ENCODE measurements at places on chromosomes 7 and 10. TPM values are rescaled to one million over a fixed set of nuclear protein-coding genes. Genes with fewer than 3 reads are reported as not detected.

- no peak for DNase-seq
Measured at GRCh38 chr10:122571892-122572291, 11.3 kb downstream of the DMBT1 start.

The GNGT1 gene
- total RNA-seq = not detected

The SP8 gene
- not detected for total RNA-seq

- DNase-seq = no peak
Measured at GRCh38 chr10:123689880-123690279, 23.7 kb downstream of the GPR26 start.

DNA sequence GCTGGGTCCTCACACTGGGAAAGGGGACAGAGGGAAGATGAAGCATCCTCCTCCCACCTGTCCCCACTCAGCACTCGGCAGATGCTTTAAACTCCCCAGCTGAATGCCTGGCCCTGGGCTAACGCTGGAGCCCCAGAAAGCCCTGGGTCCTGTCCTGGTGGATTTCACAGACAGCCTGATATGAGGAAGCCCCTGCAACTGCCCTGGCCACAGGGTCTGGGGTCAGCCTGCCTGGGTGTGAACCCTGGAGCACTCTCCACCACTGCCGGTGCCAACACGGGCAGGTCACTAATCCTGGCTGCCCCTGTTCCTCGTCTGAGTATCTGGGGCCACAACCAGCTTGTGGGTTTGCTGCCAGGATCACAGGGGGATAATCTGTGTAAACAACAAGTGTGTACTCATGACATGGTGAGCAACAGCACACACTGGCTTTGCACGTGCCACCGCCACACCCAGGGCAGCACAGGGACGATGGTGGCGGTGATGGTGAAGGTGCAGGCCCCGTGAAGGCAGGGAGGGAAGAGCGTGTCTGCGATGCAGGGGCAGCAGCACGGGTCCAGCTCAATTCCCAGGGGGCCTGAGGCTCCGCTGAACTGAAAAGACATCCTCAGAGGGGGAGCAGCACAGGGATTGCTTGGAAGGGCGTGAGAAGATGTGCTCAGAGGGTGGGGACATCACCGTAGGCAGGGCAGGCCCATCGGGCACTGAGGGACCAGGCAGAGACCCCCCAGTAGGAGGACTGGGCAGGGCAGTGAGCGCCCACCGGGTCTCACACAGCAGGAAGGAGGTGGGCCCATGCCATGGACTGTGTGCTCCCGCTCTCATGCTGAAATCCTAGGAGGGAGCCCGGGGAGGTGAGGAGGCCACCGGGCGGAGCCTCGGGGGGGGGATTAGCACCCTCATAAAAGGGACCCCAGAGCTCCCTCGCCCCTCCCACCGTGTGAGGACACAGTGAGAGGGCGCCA, 238.7 kb downstream of the MAD1L1 start:
- no peak for DNase-seq

The TFAM gene
- total RNA-seq = 35.2 TPM

- DNase-seq = no peak
Measured at GRCh38 chr10:130479926-130480325, 343.7 kb downstream of the GLRX3 start.

- DNase-seq = no peak
Measured at GRCh38 chr7:158399762-158400161, 187.9 kb downstream of the PTPRN2 start.

- no peak for DNase-seq
Measured at GRCh38 chr7:69967689-69968450, 369.6 kb downstream of the AUTS2 start.

The AGAP4 gene
- 94.5 TPM for total RNA-seq

DNA sequence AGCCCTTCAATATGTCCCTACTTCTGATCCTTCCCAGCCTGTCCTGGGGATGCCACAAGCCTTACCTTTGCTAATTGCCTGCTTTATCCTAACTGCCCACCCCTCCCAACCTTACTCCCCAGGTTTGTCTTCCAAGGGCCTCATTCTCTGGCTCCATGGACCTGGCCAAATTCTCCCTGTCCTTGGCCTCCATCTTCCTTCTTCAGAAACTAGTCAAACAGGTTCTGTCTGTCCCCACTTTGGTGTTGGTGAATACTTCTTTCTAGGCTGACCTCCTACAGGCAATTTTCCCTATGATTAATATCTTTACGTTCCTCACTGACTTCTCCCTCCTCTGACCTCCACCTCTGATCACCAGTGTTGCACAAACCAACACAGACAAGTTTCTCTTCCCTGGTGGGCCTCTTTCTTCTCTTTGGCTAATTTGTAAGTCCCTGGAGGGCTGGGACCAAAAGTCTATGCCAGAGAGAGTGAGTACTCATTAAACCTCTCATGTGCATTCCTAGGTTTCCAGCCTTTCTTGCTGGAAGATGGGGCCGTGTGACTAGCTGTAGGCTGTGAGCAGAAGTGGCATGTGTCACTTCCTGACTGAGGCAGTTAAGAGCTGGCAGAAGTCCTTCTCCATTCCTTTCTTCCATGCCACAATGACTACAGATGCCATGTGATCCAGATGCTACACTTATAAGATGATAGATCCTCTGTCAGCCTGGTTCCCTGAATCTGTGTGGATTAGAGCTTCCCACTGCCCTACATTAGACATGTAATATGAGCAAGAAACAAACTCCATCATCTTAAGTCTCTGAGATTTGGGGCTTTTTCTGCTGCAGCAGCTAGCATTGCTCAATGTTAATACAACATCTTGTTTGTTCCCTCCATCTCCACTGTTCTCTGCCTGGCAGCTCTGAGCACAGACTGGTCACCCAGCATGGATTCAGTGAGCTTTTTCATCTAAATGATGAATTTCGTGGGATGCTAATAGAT, 382.7 kb downstream of the RPS24 start:
- no peak for DNase-seq

The REEP3 gene
- total RNA-seq = 25.4 TPM

GRCh38 chr10:122306744-122307143, 35.6 kb downstream of the BTBD16 start:
- no peak for DNase-seq

GRCh38 chr7:98985406-98985805, 107.1 kb downstream of the TRRAP start:
- DNase-seq = no peak

- DNase-seq = no peak
Measured at GRCh38 chr10:117967149-117967650, 79.5 kb downstream of the RAB11FIP2 start.

DNA sequence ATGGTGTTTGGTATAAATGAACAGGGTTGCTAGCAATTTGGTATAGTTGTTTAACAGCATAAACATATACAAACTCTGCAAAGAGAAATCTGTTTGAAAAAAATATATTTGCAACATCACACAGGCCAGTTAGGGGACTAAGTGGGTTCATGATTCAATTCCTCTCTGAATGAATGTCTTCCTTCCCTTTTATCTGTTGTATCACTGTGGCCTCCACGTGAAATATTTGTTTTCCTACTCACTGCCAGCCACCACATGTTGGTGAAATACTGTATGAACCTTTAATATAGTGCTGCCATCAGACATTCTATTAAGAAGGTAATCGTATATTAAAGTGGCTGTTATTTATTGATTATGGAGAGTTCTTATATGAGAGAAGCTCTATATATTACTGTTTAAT, 157.0 kb downstream of the ARID5B start:
- DNase-seq = no peak

- DNase-seq = no peak
Measured at GRCh38 chr7:102024005-102024768, 206.8 kb downstream of the CUX1 start.

The CDK1 gene
- total RNA-seq = not detected

- no peak for DNase-seq
Measured at GRCh38 chr7:24864214-24864817, 107.1 kb upstream of the GSDME start.

DNA sequence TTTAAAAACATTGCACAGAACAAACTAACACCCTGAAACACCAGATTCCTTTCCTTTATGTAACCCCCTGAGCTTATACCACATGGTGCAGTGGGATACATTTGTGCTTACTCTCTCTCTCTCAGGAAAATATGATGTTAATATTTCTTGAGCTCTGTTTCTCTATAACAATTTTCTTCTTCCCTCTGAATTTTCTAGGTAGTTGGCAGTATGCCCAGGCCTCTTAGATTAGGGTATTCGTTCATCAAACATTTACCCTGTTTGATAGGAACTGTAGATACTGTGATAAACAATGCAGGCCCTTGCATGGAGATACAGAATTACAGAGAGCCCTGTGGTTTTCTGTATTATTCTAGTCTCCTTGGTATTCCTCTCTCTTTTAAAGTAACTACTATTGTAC, 567.8 kb downstream of the IPMK start:
- DNase-seq = no peak

DNA sequence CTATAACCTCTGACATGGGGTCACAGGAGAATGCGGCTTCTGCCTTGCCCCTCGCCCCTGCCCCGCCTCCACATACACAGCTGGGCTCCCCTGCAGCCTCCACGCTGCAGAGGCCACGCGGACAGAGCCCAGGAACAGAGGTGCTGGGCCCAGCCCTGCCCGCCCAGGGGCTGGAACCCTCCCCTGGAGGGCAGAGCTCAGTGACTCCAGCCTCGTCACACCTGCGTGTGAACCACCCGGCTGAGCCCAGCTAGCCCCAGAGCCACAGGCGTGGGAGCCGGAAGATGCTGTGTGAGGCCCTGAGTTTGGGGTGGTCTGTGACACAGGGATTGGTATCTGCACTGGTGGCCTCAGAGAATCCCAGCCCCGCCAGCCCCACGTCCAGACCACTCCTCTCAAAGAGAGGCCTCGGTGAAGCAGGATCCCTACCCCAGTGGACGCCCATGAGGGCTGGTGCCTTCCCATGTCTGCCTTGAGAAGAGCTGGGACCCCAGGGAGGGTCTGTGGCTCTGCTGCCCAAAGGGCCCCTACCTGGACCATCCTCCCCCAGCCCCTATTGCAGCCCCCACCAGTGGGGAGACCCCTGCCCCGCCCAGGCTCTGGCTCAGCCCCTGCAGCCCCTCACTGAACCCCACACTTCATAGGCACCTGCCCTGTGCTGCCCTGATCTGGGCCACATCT, 8.1 kb upstream of the ADAP1 start:
- peak; percentile 3 for DNase-seq

GRCh38 chr10:74962517-74962916, 136.1 kb downstream of the KAT6B start:
- no peak for DNase-seq

GRCh38 chr10:57336341-57336740, 931.4 kb downstream of the IPMK start:
- DNase-seq = no peak

- no peak for DNase-seq
Measured at GRCh38 chr7:155858521-155859061, 46.3 kb upstream of the SHH start.

The CCDC3 gene
- total RNA-seq = 1.00 TPM

- DNase-seq = no peak
Measured at GRCh38 chr7:20506175-20506574, 109.3 kb upstream of the ABCB5 start.

- DNase-seq = peak; percentile 49
Measured at GRCh38 chr10:121696854-121697253, 98.6 kb upstream of the FGFR2 start.

GRCh38 chr10:113301342-113301984, 251.4 kb upstream of the HABP2 start:
- DNase-seq = no peak

The TEX47 gene
- total RNA-seq = not detected

The NRAP gene
- total RNA-seq = not detected

The CABCOCO1 gene
- not detected for total RNA-seq

- no peak for DNase-seq
Measured at GRCh38 chr7:86747698-86748097, 104.0 kb downstream of the GRM3 start.

DNA sequence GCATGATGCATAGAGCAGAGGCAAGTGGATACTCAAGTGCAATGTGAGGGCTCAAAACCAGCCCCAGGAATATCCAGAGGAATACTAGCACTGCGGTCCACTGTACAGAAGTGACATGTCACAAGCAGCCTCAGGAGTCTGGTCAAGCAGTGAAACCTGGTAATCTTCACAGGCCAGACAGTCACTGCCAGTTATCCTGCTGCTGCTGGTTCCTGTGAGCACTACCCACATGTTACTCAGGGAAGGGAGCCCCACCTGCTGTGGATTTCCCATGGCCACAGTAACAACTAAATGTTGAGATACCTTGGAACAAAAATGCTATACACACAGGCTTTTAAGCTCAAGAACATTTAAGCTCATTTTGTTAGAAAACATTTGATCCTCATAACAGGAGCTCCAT, 103.0 kb downstream of the RNF133 start:
- DNase-seq = no peak

GRCh38 chr10:27816320-27816719, 70.7 kb upstream of the MKX start:
- no peak for DNase-seq

DNA sequence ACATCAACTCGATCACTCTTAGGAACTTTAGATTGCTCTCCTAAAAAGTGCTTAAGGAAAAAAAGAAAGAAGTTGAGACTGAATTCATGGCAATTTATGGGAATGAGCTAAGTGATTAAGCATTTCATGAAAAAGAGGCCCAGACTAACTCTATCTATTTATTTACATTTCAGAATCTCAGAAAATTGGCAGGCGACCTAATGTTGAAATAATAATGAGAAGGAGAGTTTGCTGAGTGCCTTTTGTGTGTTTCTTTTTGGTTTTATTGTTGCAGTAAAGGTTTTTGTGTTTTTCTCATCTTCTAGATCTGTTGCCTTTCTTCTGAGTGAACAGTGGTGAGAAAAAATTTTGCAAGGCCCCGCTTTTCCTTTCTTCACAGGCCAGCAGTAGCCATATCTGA, 3.8 kb downstream of the GRK5 start:
- DNase-seq = no peak

The WDR86 gene
- 33.3 TPM for total RNA-seq

DNA sequence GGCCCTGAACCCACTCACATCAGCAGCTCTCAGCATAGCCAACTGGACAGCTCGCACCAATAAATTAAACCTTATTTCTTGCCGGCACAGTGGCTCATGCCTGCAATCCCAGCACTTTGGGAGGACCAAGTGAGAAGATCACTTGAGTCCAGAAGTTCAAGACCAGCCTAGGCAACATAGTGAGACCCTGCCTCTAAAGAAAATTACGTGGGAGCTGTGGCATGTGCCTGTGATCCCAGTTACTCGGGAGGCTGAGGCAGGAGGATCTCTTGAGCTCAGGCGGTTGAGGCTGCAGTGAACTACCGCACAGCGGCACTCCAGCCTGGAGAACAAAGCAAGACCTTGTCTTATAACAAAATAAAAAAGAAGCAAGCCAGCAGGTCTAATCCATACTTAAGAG, 75.7 kb downstream of the SEPTIN14 start:
- no peak for DNase-seq

The ZNF92 gene
- total RNA-seq = 4.8 TPM

- no peak for DNase-seq
Measured at GRCh38 chr7:113207441-113207840, 89.1 kb upstream of the SMIM30 start.

DNA sequence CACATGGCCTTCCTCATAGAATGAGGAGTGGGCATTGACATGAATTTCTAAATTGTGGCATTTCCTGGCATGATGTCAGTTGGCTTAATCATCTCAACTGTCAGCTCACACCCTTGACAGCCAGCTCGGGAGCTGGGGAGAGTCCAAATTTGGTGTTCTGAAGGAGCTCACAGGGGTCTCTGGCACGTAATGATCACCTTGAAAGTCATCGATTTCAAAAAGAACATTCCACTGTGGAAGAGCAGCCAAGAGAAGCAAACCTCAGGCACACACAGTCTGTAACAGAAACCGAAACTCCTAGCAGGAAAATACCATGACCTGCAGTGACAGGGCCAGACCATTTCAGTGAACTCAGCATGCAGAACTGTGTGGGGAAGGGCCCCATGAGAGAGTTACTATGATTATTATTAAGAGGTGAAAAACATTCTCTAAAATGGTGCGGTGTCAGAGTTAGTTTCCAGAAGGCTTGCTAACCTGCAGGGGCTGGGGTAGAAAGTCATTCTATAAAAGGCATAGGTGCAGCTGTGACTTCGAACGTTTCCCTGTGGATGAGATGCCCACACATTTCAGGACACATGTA, 26.4 kb upstream of the KLF6 start:
- DNase-seq = peak; percentile 59
